ENCODE measurements at places on chromosomes 16 and 17.
A peak's percentile ranks its signal among the peaks of the same experiment; 100 is the strongest.

GRCh38 chr17:47297661-47298400 lies 25.9 kb upstream of the EFCAB13 start:
- DNase-seq, result no peak

DNA sequence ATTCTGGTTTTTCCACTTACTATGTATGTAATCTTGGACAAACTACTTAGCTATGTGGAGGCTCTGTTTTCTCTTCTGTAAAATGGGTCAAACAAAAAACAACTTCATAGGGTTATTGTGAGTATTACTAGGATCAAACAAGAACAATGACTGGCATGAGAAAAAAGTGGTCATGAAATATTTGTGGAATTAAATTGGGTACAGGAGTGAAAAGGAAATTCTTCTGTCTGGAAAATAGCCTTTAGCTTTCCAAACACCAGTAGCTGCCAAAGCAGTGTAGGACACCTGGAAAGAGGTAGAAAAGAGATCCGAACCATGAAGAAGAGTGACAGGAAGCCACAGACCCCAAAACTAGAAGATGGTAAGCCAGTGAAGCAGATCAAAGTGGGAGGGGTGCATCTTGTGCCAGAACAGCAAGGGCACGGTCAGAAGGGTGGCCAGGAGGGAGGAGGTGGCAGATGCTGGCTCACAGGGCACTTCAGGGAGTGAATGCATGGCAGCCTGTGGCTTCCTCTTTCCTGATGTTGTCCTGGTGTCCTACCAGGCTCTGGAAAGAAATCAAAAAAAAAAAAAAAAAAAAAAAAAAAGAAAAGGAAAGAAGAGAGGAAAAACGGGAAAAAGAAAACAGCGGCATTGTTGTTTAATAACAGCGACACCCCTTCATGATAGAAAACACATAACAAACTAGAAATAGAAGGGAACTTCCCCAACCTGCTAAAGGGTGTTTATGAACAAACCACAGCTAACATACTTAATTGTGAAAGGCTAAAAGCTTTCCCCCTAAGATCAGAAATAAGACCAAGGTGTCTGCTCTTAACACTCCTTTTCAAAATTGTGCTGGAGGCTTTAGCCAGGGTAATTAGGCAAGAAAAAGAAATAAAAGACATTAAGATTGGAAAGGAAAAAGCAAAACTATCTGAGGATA lies 67.9 kb downstream of the PCTP start:
- DNase-seq, result no peak

- no peak for DNase-seq
These were observed 10.2 kb upstream of the WFIKKN2 start for GRCh38 chr17:50825188-50825587.

- DNase-seq, result no peak
These were observed 578 bp downstream of the PGAP6 start for GRCh38 chr16:381012-381788.

DNA sequence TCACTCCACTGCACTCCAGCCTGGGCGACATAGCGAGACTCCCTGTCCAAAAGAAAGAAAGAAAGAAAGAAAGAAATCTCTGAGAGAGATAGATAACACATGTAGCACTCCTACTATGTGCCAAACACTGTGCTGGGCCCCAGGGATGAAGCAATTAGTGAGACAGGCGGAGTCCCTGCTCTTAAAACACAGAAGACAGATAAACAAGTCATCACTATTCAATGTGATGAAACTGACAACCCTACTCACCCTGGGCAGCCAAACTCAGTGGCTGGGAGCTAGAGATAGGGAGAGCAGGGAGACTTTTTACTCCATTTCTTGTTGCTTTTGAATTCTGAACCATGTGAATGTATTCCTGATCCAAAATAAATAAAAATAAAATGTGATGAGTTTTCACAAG lies 35.2 kb upstream of the GOSR2 start:
- no peak for DNase-seq

- DNase-seq, result no peak
These were observed 12.4 kb downstream of the TENT4B start for GRCh38 chr16:50165473-50165872.

GRCh38 chr17:72692676-72693075 lies 399.8 kb downstream of the SLC39A11 start:
- no peak for DNase-seq

GRCh38 chr17:7437950-7438614 lies 1.2 kb upstream of the FGF11 start:
- no peak for DNase-seq

GRCh38 chr16:3645504-3646347 lies 8.8 kb upstream of the DNASE1 start:
- no peak for DNase-seq

GRCh38 chr16:180681-181564 lies 664 bp downstream of the HBQ1 start:
- peak; percentile 70 for DNase-seq

- DNase-seq, result no peak
These were observed 3.2 kb downstream of the CCR7 start for GRCh38 chr17:40561871-40562611.

All from NCI-H460 (cell line).